Activated CD4-positive, CD25-positive, alpha-beta regulatory T cell treated with anti-CD3 and anti-CD28 coated beads, Interleukin-2, amount 50 U/mL, for 24 hours (primary cell): ENCODE measurements at places on chromosomes 16 and 17.

DNA sequence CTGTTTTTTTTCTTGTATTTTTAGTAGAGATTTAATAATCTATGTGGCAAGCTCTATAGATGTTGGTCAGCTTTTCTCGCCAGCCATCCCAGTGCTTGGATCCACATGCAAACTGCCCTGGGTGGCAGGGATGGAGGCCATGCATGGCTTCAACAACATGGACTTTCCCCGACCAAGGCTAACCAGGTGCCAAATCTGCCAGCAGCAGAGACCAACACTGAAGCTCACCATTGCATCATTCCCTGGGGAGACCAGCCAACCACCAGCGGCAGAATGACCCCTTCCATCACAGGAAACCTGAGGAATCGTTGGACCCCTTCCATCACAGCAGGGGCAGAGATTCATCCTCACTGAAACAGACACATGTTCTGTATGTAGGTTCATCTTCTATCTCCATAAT lies 27.7 kb upstream of the ERCC4 start:
- no peak for ATAC-seq

- no peak for ATAC-seq
Measured at GRCh38 chr16:28915181-28915580, 9.9 kb downstream of the RABEP2 start.

- ATAC-seq: peak; percentile 11
Measured at GRCh38 chr16:81315271-81316175, 761 bp downstream of the GAN start.

- peak; percentile 46 for ATAC-seq
Measured at GRCh38 chr17:58172369-58173071, 5.7 kb downstream of the OR4D2 start.

DNA sequence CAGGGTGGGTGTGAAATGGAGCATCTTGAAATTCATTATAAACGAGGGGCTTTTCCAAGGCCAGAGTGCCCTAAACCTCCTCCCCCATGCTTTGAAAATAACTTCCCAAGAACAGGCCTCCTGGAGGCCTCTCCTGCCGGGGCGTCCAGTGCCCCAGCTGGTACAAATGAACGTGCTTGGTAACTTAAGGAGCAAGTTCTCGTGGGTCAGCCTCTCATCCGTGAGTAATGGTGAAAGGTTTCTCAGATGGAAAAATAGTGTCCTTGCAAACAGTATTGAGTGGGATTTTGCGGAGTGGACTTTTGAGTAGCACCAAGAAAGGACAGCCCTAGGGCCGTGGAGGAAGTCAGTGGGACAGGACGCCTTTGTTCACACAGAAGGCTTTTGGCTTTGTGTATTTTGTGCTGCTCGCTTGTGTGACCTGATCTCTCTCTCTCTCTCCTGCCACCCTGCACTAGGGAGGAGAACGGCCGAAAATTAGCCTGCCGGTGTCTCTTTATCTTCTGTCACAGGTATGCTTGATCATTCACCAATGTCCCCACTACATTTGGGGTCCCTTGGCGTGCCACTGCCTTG lies 34.6 kb downstream of the CLEC16A start:
- no peak for ATAC-seq

GRCh38 chr17:47131761-47132160 lies 57.3 kb downstream of the CDC27 start:
- no peak for ATAC-seq

GRCh38 chr16:28011971-28012445 lies 51.5 kb downstream of the GSG1L start:
- ATAC-seq: no peak

DNA sequence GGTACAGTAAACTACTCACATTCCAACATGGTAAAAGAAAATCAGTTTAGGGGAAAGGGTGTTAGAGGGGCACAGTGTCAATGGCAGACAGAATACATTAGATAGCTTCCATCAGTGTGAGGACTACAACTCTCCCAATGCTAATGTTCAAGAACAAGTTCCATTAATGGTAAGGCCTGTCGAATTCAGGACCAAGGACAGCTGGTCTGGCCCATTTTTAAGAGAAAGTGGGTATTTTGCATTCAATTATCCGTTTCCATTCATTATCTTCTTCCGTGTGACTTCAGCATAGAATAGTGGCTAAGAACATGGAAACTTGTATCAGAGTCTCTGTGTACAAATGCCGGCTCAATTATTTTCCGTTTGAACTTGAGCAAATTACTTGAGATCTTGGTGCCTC lies 98.4 kb downstream of the XYLT1 start:
- ATAC-seq: no peak

DNA sequence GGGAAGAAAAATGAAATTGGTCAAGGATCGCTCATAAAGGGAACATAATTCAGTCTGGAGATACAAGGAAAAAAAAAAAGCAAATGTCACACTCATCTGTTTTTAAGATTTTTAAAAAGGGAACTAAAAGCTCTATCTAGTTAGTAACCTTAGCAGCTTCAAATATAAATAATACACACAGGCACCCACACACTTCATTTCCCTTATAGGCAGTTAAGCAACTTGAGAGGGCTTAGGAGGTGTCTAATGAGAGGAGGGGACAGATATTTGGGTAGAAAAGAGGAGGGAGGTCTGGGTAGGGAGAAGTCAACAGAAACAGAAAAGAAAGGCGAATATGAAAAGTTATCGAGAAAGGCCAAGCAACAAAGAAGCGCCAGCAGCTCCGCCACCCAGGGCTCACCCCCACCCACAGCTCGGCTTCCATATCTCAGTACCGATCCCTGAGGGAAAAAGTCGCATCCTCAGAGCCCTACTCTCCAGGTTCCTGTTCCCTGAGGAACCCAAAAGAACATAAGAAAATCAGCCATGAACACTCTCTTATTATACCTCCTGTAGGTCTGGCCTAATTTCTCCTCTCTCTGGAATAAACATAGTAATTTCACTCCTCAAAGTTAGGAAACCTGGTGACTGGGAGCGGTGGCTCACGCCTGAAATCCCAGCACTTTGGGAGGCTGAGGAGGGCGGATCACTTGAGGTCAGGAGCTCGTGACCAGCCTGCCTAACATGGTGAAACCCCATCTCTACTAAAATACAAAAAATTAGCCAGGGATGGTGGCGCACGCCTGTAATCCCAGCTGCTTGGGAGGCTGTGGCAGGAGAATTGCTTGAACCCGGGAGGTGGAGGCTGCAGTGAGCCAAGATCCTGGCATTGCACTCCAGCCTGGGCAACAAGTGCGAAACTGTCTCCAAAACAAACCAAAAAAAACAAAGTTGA lies 69.6 kb upstream of the RCVRN start:
- no peak for ATAC-seq

- no peak for ATAC-seq
Measured at GRCh38 chr17:80842456-80843013, 149.1 kb upstream of the CHMP6 start.

- peak; percentile 17 for ATAC-seq
Measured at GRCh38 chr17:19876529-19877161, 8.9 kb upstream of the ULK2 start.

DNA sequence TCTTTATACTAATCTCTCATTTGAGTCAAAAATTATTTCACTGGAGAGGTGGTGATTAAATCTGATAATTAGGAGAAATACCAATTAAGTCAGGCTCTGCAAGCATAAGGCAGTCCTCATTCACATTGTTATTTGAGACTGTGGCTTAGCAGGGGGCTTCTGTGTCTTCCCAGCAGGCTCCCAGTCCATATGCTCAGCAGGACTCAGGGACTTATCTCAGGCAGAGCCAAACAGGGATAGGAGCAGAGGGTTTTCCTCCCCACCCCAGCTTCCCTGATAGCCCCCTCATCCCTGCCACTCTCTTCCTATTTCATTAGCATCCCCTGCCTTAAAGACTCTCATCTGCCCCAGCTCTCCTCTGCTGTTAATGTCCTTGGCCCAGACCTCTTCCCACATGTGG lies 104.3 kb upstream of the DNAH9 start:
- ATAC-seq: no peak

DNA sequence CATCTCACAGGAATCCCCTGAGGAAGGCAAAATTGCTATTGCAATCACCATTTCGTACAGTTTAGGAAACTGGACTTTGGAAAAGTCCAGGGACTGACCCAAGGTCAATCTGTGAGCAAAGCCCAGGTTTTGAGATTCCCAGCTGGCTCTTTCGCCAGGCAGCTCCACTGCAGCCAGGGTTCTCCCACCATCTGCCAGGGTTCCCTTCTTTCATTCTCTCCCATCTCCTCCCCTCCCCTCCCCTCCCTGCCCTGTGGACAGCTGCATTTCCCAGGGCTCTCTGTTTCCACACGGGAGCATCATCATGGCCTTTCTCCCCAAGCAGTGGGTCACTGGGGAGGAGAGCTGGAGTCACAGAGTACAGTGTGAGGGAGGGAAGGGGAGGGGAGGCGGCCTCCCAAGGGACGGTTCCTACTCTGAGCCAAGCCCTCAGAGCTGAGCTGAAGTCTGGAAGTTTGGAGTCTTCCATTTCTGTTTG lies 11.9 kb upstream of the GSDMA start:
- ATAC-seq: no peak

- no peak for ATAC-seq
Measured at GRCh38 chr17:78401246-78401645, 22.8 kb downstream of the PGS1 start.

GRCh38 chr16:8571061-8571596 lies 19.2 kb downstream of the TMEM114 start:
- no peak for ATAC-seq

DNA sequence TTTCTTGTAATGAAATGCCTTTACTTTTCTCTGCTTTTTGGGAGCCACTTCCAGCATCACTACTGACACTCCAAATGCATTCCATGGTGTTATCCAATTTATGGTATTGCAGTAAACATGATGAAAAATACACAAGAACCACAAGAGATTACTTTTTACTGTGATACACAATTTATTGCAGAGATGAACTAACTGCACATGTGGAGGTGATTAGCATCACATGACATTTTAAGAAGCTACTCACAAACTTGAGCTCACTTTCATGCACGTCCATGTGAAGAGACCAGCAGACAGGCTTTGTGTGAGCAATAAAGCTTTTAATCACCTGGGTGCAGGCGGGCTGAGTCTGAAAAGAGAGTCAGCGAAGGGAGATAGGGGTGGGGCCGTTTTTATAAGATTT lies 780.5 kb upstream of the GOT2 start:
- no peak for ATAC-seq

DNA sequence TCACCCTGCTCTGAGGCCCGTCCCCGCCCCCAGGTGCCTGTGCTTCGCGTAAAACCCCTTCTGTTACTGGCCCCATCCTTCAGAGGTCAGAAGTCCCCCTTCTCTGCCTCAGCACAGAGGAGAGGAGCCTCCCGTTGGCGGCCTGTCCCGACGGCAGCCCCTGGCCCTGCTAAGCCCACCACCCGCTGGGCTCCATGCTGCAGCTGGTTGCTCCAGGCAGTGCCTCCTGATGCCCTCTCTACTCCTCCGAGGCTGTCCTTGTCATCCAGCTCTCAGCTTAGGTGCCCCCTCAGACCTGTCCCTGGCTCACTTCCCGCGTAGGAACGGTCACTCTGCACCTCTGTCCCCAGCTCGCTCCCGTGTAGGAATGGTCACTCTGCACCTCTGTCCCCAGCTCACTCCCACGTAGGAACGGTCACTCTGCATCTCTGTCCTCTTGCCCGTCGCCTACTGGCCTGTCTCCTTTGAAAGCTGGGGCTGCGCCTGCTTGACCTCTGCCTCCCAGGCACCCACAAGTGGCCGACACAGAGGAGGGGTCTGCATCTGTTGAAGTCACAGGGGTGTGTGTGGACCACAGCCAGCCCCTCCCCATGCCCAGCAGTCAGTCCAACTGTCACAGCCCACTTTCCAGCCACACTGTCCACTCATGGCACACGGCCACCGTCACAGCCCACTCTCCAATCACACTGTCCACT lies 31.7 kb upstream of the ZC3H18 start:
- ATAC-seq: no peak
